ENCODE measurements at places on chromosomes 12 and 14. TPM values are rescaled to one million over a fixed set of nuclear protein-coding genes. Genes with fewer than 3 reads are reported as not detected.

PLBD1 gene
- 2.1 TPM for total RNA-seq

SLC2A3 gene
- total RNA-seq = 36.7 TPM

PRIMA1 gene
- not detected for total RNA-seq

PLEKHD1 gene
- not detected for total RNA-seq

BMAL2 gene
- total RNA-seq = 48.9 TPM

KLHL33 gene
- 0.13 TPM for total RNA-seq

C12orf50 gene
- 0.13 TPM for total RNA-seq

MAP1LC3B2 gene
- total RNA-seq = 0.53 TPM

TAS2R20 gene
- 1.8 TPM for total RNA-seq

NINJ2 gene
- total RNA-seq = 0.79 TPM

GALNT16 gene
- total RNA-seq = 1.8 TPM

SLC25A21 gene
- total RNA-seq = 0.40 TPM

REC8 gene
- 0.66 TPM for total RNA-seq

RPL10L gene
- not detected for total RNA-seq

CMTM5 gene
- 0.40 TPM for total RNA-seq

TMEM52B gene
- total RNA-seq = not detected

KRT7 gene
- total RNA-seq = 2.2 TPM

MFAP5 gene
- 2.8 TPM for total RNA-seq

NT5DC3 gene
- total RNA-seq = 7.5 TPM

NKX2-1 gene
- not detected for total RNA-seq

GPR65 gene
- total RNA-seq = 0.12 TPM

ANO2 gene
- 0.13 TPM for total RNA-seq

SNAPC1 gene
- 11.2 TPM for total RNA-seq

RNU4-1 gene
- under 0.01 TPM for total RNA-seq

TRMT61A gene
- total RNA-seq = 5.3 TPM

PZP gene
- total RNA-seq = under 0.01 TPM

NXPH4 gene
- total RNA-seq = 1.2 TPM

PLA2G1B gene
- total RNA-seq = not detected

GLIPR1 gene
- 150 TPM for total RNA-seq

TAC3 gene
- not detected for total RNA-seq

PTHLH gene
- total RNA-seq = 6.0 TPM

CIROP gene
- 0.06 TPM for total RNA-seq

LRRIQ1 gene
- not detected for total RNA-seq

OVCH1 gene
- 0.12 TPM for total RNA-seq

LRP1-AS gene
- not detected for total RNA-seq

AMN gene
- total RNA-seq = not detected

INSM2 gene
- not detected for total RNA-seq

PPFIA2 gene
- 2.6 TPM for total RNA-seq

HPD gene
- total RNA-seq = 4.7 TPM

RHEBL1 gene
- 0.40 TPM for total RNA-seq

PIWIL1 gene
- total RNA-seq = not detected

KCNA1 gene
- not detected for total RNA-seq

YBX3 gene
- total RNA-seq = 77.0 TPM

SAV1 gene
- total RNA-seq = 14.7 TPM

FOXN4 gene
- not detected for total RNA-seq

KRT83 gene
- not detected for total RNA-seq

All from aortic smooth muscle cell (primary cell).